ENCODE measurements at places on chromosomes 1 and 21.

GRCh38 chr21:45865106-45865835 is 116.3 kb upstream of the COL6A1 start:
- H3K27ac ChIP-seq = no peak overlapping the region
- peaks cover 4% of the 10 kb centered on the region for H3K4me1 ChIP-seq
- H3K27me3 ChIP-seq = peaks cover 2% of the 10 kb centered on the region
- DNase-seq = peak; percentile 18
- no peak overlapping the region for H3K4me3 ChIP-seq
- H3K36me3 ChIP-seq = no peaks in the 10 kb centered on the region

DNA sequence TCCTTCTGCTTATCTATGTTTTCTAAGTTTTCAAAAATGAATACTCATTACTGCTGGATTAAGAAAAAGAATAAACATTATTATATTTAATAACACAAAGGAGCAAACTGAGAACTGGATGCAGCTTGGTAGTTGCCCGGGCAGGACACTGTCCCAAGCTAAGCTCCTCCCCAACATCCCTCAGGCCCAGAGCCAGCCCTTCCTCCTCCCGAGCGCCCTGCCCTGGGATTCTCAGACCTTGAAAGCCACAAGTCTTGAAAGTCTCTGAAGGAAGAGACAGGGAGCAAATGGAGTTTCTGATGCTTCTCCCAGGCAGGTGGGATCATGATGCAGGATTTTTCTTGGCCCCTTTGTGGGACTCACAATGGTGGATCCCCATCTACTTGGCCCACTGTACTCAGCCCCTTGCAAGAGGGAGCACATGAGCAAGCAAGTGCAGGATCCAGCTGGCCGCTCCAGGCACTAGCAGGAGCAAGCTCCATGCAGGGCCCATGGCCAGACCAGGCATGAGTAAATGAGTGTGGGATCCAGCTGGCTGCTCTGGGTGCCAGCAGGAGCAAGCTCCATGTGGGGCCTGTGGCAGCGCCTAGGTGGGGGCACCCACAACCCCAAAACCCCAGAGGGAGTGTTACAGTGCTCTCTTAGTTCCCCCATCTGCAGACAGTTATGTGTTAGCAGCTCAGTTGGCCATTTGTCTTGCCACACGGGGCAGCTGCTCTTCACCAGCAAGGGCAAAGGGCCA is 32.1 kb upstream of the RAB4A start:
- H3K4me3 ChIP-seq = no peak overlapping the region
- DNase-seq = no peak
- H3K27me3 ChIP-seq = no peaks in the 10 kb centered on the region
- H3K27ac ChIP-seq = no peak overlapping the region

GRCh38 chr1:143748906-143749305 is 222.9 kb downstream of the FAM72C start:
- H3K27ac ChIP-seq = no peak overlapping the region
- no peaks in the 10 kb centered on the region for H3K4me1 ChIP-seq
- DNase-seq = no peak
- H3K4me3 ChIP-seq = no peak overlapping the region
- H3K27me3 ChIP-seq = peaks cover 18% of the 10 kb centered on the region

DNA sequence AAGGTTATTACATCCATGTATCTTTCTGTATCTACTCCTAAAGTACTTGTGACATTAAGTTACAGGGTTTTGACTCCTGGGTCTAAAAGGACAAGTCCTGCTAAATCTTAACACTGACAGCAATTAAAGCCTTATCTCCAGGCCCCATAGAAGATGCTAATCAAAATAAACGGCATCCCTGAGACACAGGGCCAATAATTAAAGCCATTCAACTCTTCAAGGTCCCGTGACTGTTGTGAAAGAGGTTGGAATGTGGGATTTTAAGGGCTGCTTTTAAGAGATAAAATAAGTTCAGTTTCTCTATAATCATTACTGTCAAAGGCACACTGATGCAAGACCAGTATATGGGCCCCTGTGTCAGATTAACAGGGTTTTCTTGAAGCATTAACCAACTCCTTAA is 8.3 kb downstream of the DNAI4 start:
- peaks cover 5% of the 10 kb centered on the region for H3K4me1 ChIP-seq
- H3K27ac ChIP-seq = no peak overlapping the region
- no peak for DNase-seq
- no peaks in the 10 kb centered on the region for H3K27me3 ChIP-seq
- no peak overlapping the region for H3K4me3 ChIP-seq

- H3K27me3 ChIP-seq = peaks cover 2% of the 10 kb centered on the region
- H3K27ac ChIP-seq = no peak overlapping the region
- H3K4me1 ChIP-seq = no peaks in the 10 kb centered on the region
- DNase-seq = no peak
- H3K4me3 ChIP-seq = no peak overlapping the region
Observed at GRCh38 chr1:3198371-3199271, 129.6 kb downstream of the PRDM16 start.

GRCh38 chr1:227949954-227950734 is 2.4 kb upstream of the WNT9A start:
- peaks cover 42% of the 10 kb centered on the region for H3K27me3 ChIP-seq
- peak; percentile 24 for DNase-seq
- H3K36me3 ChIP-seq = no peaks in the 10 kb centered on the region
- H3K4me1 ChIP-seq = peaks cover 14% of the 10 kb centered on the region
- no peak overlapping the region for H3K4me3 ChIP-seq

GRCh38 chr1:156475568-156476500 is 24.7 kb downstream of the MEF2D start:
- H3K36me3 ChIP-seq = peaks cover 94% of the 10 kb centered on the region
- peak overlapping the region; percentile 73 for H3K27ac ChIP-seq
- no peak for DNase-seq
- H3K4me3 ChIP-seq = no peak overlapping the region

GRCh38 chr1:175390522-175391254 is 198.1 kb upstream of the KIAA0040 start:
- peaks cover 5% of the 10 kb centered on the region for H3K27me3 ChIP-seq
- no peak overlapping the region for H3K27ac ChIP-seq
- DNase-seq = no peak
- H3K4me3 ChIP-seq = no peak overlapping the region
- no peaks in the 10 kb centered on the region for H3K36me3 ChIP-seq

- no peak overlapping the region for H3K4me3 ChIP-seq
- H3K27ac ChIP-seq = no peak overlapping the region
- H3K27me3 ChIP-seq = no peaks in the 10 kb centered on the region
- no peaks in the 10 kb centered on the region for H3K4me1 ChIP-seq
- DNase-seq = no peak
Observed at GRCh38 chr1:79587229-79587628, 580.7 kb upstream of the ADGRL4 start.

- no peaks in the 10 kb centered on the region for H3K36me3 ChIP-seq
- H3K4me1 ChIP-seq = peaks cover 15% of the 10 kb centered on the region
- DNase-seq = no peak
Observed at GRCh38 chr1:87202451-87202850, 126.2 kb upstream of the LMO4 start.

- DNase-seq = no peak
- H3K27ac ChIP-seq = no peak overlapping the region
- H3K27me3 ChIP-seq = no peaks in the 10 kb centered on the region
- no peaks in the 10 kb centered on the region for H3K4me1 ChIP-seq
- no peak overlapping the region for H3K4me3 ChIP-seq
Observed at GRCh38 chr1:71532343-71532742, 451.5 kb upstream of the ZRANB2 start.

GRCh38 chr1:95197616-95198252 is 36.3 kb upstream of the RWDD3 start:
- no peaks in the 10 kb centered on the region for H3K36me3 ChIP-seq
- H3K4me3 ChIP-seq = no peak overlapping the region
- H3K27ac ChIP-seq = no peak overlapping the region
- peaks cover 13% of the 10 kb centered on the region for H3K27me3 ChIP-seq

DNA sequence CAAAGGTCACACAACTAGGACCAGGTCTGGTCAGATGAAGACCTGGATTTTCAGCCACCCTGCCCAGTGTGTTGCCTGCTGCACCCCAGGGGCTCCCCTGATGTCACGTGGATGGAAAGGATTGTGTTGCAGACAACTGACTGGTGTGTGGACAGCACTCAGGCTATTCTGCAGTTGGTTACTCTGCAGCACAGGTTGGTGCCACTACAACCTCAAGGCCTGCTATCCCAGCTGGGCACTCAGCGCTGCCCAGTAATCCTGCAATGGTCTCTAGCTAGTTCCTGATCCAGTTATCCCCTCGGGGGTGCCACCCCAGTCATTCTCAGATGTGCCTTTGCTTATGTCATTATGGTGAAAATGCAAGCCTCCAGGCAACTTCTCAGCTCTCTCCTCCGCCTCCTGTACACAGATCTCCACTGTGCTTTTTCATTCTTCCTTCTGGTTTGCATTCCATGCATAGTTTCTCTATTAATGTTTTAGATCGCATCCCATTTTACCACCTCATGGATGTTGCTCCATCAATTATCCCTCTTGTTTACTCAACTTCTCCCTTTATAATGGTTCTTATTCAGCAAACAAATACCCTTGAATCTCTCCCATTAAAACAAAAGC is 503.2 kb upstream of the CAMK1G start:
- no peak overlapping the region for H3K27ac ChIP-seq
- H3K36me3 ChIP-seq = no peaks in the 10 kb centered on the region
- H3K4me3 ChIP-seq = no peak overlapping the region
- no peaks in the 10 kb centered on the region for H3K27me3 ChIP-seq
- no peak for DNase-seq

DNA sequence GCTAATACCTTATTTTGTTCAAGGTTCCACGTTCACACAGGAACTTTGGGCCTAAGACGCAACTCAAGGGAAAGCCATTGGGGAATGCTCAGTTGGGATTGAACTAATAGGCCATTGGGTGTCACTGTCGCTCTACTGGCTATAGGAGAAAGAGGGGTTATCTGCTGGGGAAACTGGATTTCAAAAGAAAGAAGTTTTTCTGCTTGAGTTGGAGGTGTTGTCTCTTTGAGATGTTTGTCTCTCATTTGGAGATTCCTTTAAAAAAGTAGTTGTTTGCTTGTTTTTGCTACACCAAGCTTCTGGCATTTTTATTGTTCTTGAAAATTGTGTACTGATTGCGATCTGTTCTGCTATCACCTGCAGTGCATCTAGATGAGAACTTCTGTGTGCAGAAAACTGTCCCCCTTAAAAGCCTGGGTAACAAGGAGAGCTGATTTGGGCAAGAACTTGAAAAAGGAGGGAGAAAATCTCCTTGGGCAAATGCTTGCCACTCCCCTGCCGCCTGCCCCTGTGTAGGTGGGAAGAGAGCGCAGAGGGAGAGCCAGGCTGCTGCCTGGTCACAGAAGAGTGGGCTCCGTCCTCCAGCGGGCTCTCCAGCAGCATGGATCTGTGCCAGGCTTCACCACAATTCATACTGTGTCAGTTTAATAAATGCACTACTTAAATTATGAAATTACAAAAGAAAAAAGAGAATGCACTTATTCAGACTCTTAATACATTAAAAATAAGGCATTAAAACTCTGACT is 39.9 kb downstream of the PEX14 start:
- H3K27me3 ChIP-seq = no peaks in the 10 kb centered on the region
- H3K36me3 ChIP-seq = peaks cover 12% of the 10 kb centered on the region
- no peak overlapping the region for H3K4me3 ChIP-seq
- H3K4me1 ChIP-seq = peaks cover 85% of the 10 kb centered on the region

DNA sequence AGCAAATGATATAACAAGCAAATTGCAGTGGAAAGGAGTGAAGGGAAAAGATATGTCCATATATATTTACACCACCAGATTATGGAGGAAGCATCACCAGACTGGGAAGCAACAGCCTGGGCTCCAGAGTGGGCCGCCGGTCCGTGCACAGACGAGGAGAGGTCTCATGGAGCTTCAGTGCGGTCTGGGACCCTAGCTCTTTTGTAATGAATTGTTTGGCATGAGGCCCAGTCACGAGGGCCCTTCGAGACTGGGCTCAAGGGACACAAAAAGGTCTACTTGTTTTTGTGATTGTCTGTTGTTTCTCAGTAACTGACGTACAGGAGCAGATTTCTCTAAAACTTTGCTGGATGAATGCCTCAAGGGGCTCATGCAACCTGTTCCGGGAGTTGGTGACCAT is 12.9 kb upstream of the STUM start:
- no peak for DNase-seq
- no peaks in the 10 kb centered on the region for H3K4me1 ChIP-seq

DNA sequence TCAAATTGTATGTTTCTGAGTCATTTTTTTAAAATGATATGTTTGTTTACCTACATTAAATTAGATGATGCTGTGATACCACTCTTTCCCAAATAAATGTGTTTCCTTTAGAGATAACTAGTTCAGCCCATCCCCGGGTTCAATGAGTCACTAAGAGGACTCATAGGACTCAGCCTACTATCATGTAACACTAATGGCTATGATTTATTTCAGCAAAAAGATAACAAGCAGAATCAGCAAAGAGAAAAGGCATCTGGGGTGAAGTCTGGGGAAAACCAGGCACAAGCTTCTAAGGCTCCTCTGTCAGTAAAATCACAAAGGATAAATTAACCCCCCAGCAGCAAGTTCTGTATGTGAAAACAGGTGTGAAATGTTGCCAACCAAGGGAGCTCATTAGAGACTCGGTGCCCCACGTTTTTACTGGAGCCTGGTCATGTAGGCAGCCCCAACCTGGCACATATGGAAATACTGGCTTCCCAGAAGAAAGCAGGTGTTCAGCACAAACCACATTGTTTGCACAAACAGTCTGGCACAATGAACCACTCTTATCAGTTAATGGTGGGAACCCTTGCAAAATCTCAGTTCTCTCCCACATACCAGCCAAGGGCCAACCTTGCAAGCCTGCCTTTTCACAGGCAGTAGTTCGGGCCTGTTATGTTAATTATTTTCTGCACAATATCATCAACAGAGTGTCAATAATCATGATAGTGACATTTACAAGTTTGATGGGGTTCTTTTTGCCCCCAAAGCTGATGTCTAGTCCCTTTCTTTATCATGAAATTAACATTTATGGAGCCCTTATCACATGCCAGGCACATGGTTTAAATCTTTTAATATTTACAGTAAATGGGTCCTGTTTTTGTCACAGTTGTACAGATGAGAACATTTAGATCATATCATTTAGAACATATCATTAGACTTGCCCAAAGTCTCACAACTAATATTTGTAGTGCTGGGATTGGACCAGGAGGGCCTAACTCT is 23.1 kb upstream of the CNN3 start:
- H3K27me3 ChIP-seq = peaks cover 3% of the 10 kb centered on the region
- no peak overlapping the region for H3K4me3 ChIP-seq
- no peaks in the 10 kb centered on the region for H3K4me1 ChIP-seq
- no peaks in the 10 kb centered on the region for H3K36me3 ChIP-seq
- DNase-seq = no peak
